ENCODE measurements at places on chromosomes 5 and 9.

DNA sequence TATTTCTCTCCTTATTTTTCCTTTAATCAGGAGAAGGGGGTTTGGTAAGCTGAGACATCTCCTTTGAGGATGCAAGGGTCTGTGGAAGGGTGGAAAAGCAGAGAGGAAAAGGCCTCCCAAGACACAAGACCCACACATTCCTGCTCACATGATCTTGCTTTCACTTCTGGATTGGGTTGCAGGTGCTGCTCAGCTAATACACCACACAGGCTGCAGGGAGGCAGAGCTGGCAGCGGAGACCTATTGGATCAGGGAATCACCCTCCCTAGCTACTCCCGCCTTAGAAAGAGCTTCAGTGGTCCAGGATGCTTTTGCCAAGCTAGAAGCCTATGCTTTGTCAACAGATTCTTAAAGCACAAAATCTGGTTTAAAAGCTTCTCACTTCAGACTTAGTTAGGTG is 87.6 kb upstream of the IL33 start:
- no peak for DNase-seq

GRCh38 chr9:27276193-27277030 is 20.5 kb downstream of the EQTN start:
- no peak for DNase-seq

GRCh38 chr5:73853091-73853490 is 227.1 kb downstream of the ARHGEF28 start:
- DNase-seq: no peak

- no peak for DNase-seq
Observed at GRCh38 chr9:89410641-89411350, 87.1 kb downstream of the SEMA4D start.

DNA sequence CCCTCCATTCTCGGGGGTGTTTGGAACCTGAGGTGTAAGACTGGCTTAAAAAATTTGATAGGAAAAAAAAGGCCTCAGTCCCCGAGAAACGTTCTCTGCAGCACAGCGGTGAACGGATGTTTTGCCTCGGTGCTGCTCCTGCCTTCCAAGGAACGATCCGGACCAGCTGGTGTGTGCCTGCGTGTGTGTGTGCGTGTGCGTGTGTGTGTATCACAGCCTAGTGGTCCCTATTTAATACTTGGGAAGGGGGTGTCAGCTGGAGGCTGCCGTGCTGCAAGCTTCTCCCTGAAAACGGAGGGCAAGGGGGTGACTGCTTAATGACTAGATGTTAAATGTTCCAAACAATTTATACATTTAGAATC is 76.9 kb downstream of the LHX2 start:
- DNase-seq: no peak

DNA sequence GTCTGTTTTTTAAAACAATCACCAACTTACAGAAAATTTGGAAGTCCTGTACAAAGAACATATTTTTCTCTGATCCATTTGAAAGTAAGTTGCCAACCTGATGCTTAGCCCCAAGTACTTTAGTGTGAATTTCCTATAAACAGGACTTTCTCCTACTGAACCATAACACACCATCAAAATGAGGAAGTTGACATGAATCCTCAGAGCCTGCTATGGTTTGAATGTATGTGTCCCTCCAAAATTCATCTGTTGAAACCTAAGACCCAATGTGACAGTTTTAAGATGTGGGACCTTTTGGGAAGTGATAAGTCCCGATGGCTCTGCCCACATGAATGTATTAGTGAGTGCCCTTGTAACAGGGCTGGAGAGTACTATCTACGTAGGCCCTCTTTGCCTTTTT is 6.4 kb upstream of the ACOT12 start:
- DNase-seq: no peak

- peak; percentile 5 for DNase-seq
Observed at GRCh38 chr5:2575292-2575691, 176.2 kb downstream of the IRX2 start.

DNA sequence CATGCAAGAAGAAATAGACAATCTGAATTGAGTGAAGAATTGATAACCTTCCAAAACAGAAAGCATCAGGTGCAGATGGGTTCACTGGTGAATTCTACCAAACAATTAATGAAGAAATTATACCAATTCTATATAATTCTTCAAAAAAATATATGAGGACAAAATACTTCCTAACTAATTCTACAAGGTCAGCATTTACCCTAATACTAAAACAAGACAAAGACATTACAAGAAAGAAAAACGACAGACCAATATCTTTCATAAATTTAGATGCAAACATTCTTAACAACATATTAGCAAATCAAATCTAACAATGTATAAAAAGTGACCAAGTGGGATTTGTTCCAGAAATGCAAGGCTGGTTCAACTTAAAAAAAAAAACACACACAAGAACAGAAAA is 183.9 kb downstream of the BARX1 start:
- no peak for DNase-seq

DNA sequence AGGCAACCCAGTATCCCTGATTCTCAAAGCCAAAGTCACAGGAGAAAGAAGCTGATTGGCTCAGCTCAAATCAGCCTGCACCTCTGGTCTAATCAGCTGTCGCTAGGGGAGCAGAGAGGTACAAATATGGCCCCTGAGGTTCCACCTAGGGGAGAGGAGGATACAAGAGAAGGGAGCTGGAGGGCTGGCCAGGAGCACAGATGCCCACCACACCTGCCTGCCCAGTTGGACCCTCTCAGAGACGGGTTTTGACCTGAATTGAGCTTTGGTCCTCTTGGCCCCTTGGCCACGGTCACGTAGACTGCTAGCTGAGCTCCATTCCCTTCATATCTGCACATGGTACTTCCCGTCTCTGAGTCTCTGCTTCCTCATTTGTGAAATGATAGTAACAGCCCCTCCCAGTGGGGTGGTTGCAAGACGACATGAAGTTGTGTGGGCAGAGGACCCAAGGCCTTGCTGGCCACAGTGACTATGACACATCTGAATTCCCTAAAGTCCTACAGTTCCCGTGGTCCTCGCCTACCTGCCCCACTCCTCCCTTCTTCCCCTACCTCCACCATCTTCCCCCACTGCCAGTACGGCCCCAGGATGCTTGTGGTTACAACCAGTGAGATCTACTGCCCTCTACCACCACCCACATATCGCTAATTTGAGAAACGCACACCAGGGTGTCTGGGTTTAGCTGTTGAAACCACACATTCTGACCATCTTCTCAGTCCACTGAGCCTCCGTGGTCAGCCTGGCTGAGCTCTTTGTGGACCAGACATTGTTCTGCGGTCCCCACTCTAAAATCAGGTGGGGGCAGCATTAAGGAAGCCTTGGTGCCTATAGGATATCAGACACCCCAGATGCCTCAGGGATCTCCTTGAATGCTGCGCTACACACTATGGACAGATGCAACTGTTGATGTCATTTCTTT is 60.3 kb upstream of the NEK6 start:
- peak; percentile 31 for DNase-seq

- DNase-seq: no peak
Observed at GRCh38 chr5:119367502-119368237, 11.9 kb downstream of the TNFAIP8 start.

GRCh38 chr5:145585-146323 is 45.5 kb upstream of the LRRC14B start:
- DNase-seq: no peak

- DNase-seq: no peak
Observed at GRCh38 chr5:176693477-176693851, 46.2 kb downstream of the TSPAN17 start.

DNA sequence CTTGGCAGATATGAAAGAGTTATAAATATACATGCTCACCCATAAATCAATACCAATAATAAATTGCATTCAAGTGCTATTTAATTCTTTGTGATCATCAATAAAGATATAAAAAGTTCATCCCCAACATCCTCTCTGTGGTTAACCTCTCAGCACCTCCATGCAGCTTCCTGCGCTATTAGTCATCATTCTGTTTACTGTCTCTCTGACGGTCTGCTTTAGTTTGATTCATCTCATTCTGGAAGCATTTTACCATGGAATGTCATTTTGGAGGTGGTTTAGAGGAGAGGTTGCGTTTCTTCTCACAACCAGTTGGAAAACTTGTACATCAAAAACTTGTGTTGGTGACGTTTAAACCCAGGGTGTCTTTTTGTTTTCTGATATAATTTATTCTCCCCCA is 486.6 kb downstream of the BRINP1 start:
- no peak for DNase-seq

- no peak for DNase-seq
Observed at GRCh38 chr5:54885636-54886035, 99.8 kb downstream of the ESM1 start.

DNA sequence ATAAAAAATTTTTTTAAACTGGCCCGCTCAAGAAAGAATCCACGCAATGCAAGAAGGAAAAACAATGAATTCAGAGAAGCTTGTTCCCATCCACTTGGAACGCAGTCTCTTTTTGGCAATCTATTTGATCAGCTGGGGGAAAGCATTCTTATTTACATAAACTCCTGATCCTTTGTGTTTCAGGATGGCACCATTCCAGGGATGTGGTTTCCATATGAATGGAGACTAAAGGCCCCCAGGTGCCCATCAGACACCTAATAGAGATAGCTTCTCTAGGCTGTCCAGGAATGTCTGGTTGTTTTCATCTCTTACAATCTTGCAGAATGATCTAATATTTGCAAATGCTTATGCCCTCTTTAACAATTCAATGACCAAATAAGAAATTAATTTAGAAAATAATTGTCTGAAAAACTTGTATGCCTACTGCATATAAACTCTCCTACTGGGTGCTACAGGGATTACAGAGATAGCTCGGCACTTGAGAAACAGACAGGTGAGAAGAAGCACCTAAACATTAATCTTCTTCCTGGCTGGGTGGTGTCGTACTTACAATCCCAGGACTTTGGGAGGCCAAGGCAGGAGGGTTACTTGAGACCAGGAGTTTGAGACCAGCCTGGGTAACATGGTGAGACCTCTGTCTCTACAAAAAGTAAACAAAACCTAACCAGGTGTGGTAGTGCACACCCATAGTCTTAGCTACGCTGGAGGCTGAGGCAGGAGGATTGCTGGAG is 3.0 kb upstream of the RASGRF2 start:
- no peak for DNase-seq

DNA sequence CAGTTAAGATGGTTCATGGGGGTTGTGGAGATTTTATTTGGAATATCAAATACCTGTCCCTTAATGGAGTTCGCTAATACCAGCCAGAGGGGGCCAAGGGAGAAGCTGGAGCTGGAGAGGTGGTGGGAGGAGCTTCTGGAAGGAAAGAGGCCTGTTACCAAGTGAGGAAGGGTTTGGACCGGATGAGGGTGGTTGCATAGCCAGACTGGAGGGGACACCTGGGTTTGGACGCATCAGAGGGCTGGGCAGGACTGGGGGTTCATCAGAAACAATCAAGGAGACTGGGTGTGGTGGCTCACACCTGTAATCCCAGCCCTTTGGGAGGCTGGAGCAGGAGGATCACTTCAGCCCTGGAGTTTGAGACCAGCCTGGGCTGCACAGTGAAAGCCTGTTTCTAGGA is 111.8 kb upstream of the IER5L start:
- no peak for DNase-seq

DNA sequence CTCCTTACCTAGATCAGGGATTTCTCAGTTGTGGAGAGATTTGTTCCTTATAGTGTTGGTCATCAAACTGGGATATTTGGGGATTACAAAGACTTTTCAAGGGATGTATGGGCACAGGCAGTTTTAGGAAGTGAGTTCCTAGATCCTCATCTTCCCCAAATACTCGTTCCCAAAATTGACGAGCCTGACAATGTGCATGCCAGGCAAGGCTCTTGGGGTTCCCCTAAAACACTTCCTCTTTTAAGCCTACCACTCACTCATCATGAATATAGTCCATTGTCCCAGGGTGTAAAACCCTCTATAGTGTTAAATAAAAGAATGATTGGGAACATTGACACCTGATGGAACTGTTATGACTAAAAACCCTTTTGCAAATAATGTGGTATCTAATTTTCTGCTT is 26.4 kb downstream of the PDCD1LG2 start:
- DNase-seq: no peak

- DNase-seq: peak; percentile 64
Observed at GRCh38 chr9:136297016-136297691, 6.7 kb downstream of the CCDC187 start.

All from mucosa of gallbladder (tissue), 1 donor.